ENCODE measurements at places on chromosomes 12 and 14. TPM values are rescaled to one million over a fixed set of nuclear protein-coding genes. Genes with fewer than 3 reads are reported as not detected.

- H3K27ac ChIP-seq: no peak overlapping the region
- peaks cover 19% of the 10 kb centered on the region for H3K4me1 ChIP-seq
- no peaks in the 10 kb centered on the region for H3K27me3 ChIP-seq
- H3K36me3 ChIP-seq: no peaks in the 10 kb centered on the region
Measured at GRCh38 chr14:84251411-84252115, 1278.4 kb upstream of the FLRT2 start.

GRCh38 chr14:50999726-51000125, 55.4 kb upstream of the PYGL start:
- no peak for DNase-seq
- H3K4me3 ChIP-seq: no peak overlapping the region
- no peaks in the 10 kb centered on the region for H3K27me3 ChIP-seq
- no peak overlapping the region for H3K27ac ChIP-seq
- H3K4me1 ChIP-seq: peaks cover 4% of the 10 kb centered on the region

GRCh38 chr12:127717278-127717677, 549.7 kb upstream of the TMEM132C start:
- no peaks in the 10 kb centered on the region for H3K36me3 ChIP-seq
- no peak overlapping the region for H3K4me3 ChIP-seq
- DNase-seq: no peak
- no peak overlapping the region for H3K27ac ChIP-seq

GRCh38 chr12:102043928-102044327, 17.9 kb downstream of the WASHC3 start:
- H3K27me3 ChIP-seq: no peaks in the 10 kb centered on the region
- no peaks in the 10 kb centered on the region for H3K4me1 ChIP-seq
- no peak overlapping the region for H3K27ac ChIP-seq
- no peak for DNase-seq

- H3K27ac ChIP-seq: no peak overlapping the region
- DNase-seq: no peak
- H3K4me3 ChIP-seq: no peak overlapping the region
- no peaks in the 10 kb centered on the region for H3K27me3 ChIP-seq
Measured at GRCh38 chr12:132858718-132859266, 28.6 kb downstream of the CHFR start.

ACSM4 gene
- not detected for total RNA-seq

PRPH gene
- total RNA-seq: not detected
